ENCODE measurements at places on chromosomes 3 and 15.

DNA sequence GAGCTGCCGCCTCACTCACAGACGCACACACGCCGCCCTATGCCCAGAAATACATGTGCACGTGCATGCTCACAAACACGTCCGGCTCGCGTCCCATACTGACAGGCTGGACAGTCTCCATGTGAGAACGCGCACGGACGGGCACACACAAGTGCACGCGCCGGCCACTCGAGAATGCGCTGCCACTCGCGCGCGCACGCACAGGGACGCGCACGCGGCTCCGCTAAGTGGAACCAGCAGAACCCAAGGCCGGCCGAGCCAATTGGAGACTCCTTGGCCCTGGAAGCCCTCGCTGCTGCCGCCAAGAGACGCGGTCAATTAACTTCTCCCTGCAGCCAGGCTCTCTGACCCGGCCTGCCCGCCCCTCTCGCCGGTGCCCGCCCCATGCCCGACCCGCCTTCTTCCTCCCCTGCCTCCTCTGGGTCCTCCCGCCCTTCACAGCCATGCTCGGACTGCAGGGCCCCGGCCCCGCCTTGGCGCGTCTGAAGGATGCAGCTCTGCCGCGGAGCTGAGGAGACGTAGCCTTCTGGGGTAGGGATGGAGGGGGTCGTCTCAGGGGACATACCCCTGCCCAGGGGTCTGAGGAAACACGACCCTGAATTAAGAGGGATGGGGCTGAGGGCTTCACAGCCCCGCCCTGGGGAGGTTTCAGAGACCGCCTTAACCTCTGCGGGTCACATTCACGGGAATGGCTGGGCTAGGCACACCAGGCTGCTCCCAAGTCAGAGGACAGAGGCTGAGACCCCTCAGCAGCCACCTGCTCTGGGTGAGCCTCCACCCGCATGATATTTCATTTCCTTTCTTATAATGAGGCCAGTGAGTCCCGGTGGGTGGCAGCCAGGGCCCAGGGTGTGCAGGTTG, 15.0 kb downstream of the PTH1R start:
- no peak for DNase-seq

- DNase-seq, result no peak
Measured at GRCh38 chr15:67915461-67916374, 75.9 kb upstream of the RNU6-1 start.

DNA sequence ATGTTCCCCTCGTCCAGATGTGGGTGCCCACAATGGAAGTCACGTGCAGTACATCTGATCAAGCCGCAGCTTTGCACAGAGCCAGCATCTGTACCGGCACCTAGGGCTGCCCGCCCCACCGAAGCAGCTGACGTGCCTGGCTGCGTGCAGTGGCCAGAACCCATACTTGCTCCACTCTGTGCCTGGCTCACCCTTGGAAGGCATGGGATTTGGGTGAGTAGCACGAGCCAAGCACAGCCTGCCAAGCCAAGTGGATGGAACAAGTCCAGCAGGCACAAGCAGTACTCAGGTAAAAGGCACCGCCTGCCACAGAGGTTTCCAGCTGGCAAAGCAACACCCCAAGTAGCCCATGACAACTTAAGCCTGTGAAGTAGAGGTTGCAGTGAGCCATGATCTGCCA, 261.3 kb downstream of the TBC1D5 start:
- DNase-seq, result no peak

DNA sequence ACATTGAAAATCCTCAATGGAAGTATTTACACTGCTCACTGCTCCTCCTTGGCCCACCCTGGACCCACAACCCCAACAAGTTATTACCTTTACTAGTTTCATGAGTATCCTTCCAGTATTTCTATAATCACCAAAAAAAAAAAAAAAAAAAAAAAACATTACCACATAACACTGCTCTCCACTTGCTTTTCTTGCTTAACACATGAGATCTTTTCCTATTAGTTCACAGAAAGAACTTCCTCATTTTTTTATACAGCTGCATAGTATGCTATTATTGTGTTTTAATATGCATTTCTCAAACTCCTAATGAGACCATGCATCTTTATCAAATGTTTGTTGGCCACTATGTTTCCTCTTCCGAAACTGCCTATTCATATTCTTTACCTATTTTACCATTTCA, 14.6 kb downstream of the GABPB1 start:
- DNase-seq, result no peak

- no peak for DNase-seq
Measured at GRCh38 chr15:57698243-57698642, 8.3 kb upstream of the POLR2M start.

- no peak for DNase-seq
Measured at GRCh38 chr3:194996746-194997145, 274.2 kb downstream of the XXYLT1 start.

DNA sequence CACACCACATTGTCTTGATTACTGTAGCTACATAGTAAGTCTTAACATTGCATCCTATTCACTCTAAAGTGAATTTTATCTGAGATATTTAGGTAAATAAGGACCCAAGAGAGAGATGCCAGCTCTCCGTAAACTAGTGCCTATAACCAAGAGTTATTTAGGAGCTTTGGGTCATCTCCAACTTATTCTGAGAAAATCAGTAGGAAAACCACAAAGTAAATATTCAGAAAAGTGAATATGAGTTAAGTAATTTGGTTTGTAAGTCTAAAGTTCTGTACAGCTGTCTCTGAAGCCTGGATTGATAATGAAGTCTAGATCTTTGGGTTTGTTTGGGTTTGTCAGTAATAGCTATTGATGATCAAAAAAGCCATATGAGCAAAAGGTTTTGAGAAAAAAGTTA, 120.0 kb downstream of the FNDC3B start:
- no peak for DNase-seq

GRCh38 chr3:44894485-44894884, 20.1 kb downstream of the TGM4 start:
- no peak for DNase-seq

GRCh38 chr3:38555149-38555840, 59.2 kb downstream of the EXOG start:
- DNase-seq, result no peak

DNA sequence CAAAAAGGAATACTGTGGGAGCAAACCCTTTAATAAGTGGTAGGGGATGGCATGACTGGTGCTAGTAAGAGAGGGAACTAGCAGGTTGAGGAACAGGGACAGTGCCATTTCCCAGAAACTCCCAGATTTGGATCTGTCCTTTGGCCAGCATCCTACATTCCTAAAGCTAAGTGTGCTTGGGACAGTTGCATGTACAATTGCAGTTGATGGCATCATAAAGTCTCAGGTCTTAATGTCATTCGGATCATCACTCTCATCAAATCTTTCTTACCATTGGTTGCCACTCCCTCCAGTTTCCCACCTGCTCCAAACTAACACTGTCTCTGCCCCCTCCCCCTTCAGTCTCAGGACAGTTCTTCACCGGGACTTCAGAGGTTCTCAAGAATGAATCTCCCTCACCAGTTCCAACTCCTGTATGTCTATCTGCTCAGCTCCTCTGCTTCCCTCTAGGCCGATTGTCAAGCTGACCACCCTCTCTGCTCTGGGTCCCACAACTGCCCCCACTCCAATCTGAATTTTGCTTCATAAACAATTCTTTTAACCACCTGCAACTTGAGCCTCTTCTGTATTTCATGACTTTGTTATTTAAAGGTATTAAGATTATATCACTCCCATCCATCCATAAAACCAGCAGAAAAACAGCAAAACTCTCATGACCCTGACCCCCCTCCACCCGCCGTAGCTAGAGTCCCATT, 260.8 kb downstream of the CGGBP1 start:
- no peak for DNase-seq

DNA sequence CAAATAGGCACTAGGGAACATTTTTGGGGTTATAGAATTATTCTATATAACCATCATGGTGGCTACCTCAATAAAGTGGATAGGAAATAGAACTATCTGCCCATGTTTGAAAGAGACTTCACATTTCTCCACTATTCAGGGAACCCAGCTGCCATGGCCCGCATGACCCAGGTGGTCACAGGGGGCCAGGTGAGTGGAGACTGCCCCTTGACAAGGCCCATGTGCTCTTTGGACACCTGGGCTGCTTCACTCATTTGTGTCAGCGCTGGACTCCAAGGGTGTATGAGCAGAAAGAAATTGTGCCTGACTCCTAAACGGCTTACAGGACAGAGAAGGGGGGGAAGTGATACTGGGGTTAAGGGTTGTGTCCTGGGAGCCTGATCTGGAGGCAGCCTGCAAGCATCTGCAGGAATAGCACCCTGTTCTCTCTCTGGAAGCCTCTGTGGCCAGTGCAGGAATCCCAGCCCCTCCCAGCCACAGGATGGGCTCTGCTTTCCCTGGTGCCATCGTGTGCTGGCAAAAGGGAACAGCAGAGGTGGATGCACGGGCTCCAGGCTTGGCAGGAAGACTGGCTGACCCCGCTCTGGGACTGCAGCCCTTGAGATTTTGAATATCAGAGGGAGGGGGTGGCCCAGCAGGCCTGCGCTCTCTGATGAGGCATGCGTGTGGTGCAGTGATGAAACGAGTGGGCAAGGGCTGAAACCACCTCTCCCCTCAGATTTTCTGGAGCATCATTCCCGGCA, 9.1 kb upstream of the C3orf22 start:
- no peak for DNase-seq

- no peak for DNase-seq
Measured at GRCh38 chr3:12413721-12414255, 70.5 kb upstream of the TSEN2 start.

DNA sequence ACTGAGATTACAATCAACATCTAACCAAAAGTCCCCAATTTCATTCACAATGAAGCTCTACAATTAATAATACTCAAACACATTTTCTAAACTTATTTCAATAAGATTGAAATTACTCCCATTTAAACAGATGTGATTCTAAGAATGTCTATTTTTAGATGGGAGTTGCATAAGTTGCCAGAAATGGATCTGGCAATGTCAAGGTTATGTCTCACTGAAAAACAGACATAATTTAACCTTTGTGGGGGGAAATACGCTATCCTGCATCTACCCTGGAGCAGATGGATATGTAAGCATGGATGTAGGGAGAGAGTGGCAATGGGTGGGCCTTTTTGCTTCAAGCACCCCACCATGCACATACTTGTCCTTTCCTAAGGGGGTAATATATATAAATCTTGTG, 6.7 kb upstream of the EIF1B start:
- no peak for DNase-seq

DNA sequence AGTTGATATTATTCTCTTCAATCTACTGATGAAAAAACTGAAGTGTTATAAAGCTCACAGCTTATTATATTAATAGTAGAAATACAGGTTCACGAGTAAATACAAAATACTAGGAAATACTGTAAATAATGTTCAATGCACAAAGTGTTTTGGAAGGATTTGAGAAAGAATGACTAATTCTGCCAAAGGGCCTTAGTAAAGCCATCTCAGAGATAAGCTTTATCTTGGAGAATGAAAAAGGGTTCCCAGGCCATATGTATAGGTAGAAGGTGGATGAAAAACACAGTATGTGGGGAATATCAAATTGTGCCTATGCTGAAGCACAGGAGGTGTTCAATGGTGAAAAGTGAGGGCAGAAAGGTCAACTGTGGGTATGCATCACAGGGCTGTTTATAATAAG, 123.5 kb downstream of the CMSS1 start:
- DNase-seq, result no peak

- DNase-seq, result no peak
Measured at GRCh38 chr15:94467034-94467433, 235.7 kb downstream of the MCTP2 start.

- DNase-seq, result no peak
Measured at GRCh38 chr3:41960826-41961750, 815 bp downstream of the ULK4 start.

- no peak for DNase-seq
Measured at GRCh38 chr15:101520395-101520794, 30.9 kb upstream of the PCSK6 start.

DNA sequence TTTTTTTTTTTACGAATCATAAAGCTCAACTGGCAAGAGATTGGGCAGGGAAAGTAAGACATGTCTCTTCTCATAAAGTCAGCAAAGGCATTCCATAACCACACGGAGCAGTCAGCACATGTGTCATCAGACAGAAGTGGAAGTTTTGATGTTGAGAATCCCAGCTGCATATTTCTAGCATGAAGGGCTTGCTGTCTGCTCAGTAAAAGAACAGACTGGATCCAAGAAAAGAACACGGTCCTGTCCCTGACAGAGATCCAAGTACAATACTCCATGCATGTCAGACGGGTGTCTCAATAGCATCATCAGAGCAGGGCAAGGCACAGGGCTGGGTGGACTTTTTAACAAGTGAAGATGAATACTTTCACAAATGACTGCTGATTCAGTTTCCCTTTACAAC, 38.2 kb downstream of the ABI3BP start:
- DNase-seq, result peak; percentile 98

- DNase-seq, result no peak
Measured at GRCh38 chr3:190038050-190038933, 82.4 kb downstream of the P3H2 start.

DNA sequence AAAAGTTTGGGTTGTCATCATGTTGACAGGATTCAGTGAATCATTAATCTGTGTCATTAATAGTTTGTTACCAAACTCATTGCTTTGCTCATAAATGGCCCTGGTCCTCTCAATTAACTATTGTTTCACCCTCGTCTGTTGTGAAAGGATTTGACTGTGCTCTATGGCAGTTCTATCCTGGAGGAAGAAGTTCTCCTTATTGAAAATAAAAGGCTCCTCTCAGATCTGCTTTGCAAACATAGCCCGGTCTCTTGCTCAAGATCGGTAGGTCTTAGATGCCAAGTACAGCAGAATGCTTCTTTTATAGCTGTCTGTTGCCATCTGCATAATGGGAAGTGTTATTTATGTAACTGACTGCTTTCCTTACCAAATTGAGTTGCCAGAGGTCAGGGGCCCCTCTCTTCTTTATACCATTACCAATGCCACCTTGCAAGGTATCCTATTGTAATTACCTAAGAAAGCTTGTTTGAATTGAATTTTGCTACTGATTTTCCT, 146.5 kb downstream of the EBLN2 start:
- no peak for DNase-seq

GRCh38 chr3:62454916-62455315, 81.6 kb upstream of the FEZF2 start:
- DNase-seq, result no peak

DNA sequence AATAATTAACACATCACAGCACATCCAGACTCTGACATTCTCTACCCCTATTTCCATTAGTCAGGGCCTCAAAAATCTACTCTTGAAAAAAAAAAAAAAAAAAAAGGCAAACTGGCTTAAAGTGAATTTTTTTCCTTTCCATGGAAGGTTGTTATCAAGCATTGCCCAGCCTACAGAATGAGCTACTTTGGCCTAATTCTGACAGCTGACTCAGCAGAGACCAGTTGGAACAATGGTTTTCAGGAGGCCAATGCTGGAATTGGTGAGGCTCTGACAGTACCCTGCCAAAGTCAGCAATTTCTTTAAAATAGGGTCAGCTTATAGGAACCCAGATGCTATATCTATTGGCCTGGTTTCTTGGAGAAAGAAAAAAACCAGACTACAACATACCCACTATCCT, 454.7 kb downstream of the MAGI1 start:
- no peak for DNase-seq

GRCh38 chr3:79139395-79140068, 628.3 kb downstream of the ROBO1 start:
- DNase-seq, result no peak

All from AG04449 (cell line).